Panc1 (cell line): ENCODE measurements at places on chromosomes 2 and 18. TPM values are rescaled to one million over a fixed set of nuclear protein-coding genes. Genes with fewer than 3 reads are reported as not detected.

DNA sequence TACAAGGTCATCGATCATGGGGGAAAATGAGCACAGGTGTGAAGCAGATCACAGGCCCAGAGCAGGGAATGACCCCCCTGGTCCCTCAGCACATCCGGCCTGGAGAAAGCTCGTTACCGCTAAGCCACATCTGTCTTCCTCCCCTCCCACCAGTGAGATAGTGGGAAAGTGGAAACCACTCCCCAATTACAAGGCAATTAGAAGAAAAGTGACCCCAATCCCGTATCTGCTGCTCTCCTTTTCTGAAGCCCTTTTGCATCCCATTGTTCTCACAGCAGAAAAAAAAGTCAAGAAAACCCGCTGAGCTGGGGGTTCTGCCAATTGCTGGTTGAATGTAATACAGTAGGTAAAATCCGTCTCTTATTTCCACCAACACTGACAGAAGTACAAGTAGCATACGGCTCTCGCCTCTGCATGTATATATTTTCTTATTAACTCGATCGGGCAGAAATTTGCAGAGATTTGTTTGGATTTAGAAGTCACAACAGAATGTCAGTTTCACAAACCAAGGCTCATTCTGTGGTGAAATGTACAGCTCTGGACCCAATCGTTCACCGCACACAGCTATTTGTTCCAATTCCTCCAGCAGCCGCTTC is 287.0 kb downstream of the TCF4 start:
- H3K4me3 ChIP-seq = no peak overlapping the region; the same call in 1 of the 2 replicates
- no peaks in the 10 kb centered on the region for H3K4me1 ChIP-seq
- DNase-seq = no peak
- no peaks in the 10 kb centered on the region for H3K27me3 ChIP-seq
- no peaks in the 10 kb centered on the region for H3K36me3 ChIP-seq
- no peak overlapping the region for H3K27ac ChIP-seq

GRCh38 chr2:166365803-166366420 is 9.8 kb downstream of the SCN9A start:
- no peak for DNase-seq
- no peaks in the 10 kb centered on the region for H3K36me3 ChIP-seq
- H3K27ac ChIP-seq = no peak overlapping the region

- H3K4me1 ChIP-seq = no peaks in the 10 kb centered on the region
- H3K27me3 ChIP-seq = no peaks in the 10 kb centered on the region
- DNase-seq = no peak
- H3K4me3 ChIP-seq = no peak overlapping the region
- no peaks in the 10 kb centered on the region for H3K36me3 ChIP-seq
Measured at GRCh38 chr18:63762518-63762917, 12.7 kb upstream of the SERPINB7 start.

DNA sequence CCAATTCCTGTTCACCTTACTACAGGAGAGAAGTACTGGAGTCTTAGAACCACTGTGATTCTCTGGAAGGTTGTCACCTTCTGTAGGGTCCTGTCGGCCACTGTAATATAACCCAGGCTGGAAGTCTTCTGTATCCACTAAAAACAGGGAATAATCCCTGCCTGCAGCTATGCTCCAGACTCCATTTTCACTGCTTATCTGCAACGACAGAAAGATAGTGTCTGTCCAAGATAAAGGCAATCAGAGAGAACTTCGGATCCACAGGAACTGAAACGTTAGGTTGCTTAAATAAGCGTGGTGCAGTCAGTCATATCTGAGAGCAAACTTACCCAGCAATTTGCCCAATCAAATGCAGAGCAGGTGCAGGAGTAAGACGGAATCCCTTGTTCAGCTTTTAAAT is 34.2 kb downstream of the ALS2 start:
- H3K27ac ChIP-seq = no peak overlapping the region
- H3K4me3 ChIP-seq = no peak overlapping the region
- H3K27me3 ChIP-seq = no peaks in the 10 kb centered on the region

DNA sequence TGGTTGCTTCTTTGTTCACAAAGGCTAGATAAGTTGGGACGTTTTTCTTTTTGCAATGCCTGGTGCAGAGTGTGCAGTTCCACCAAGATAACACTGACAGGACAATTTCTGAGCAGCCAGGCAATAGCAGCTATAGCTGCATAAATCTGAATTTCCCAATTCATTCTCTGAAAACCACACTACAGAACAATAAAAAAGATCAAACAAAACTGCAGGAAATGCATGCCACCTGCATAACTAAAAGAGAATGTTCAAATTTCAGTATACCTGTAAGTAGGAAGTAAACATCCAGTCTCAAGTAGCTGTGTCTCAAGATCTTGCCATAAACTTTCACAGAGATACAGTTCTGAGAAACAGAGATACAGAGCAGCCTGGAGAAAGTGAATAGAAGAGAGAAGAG is 5.3 kb upstream of the KCTD18 start:
- no peaks in the 10 kb centered on the region for H3K27me3 ChIP-seq
- peaks cover 5% of the 10 kb centered on the region; the same call in 1 of the 2 replicates for H3K4me1 ChIP-seq
- DNase-seq = no peak

The FHOD3 gene
- total RNA-seq = 22.7 TPM

The UCN gene
- 4.4 TPM for total RNA-seq

- H3K27ac ChIP-seq = peak within 1 kb of the TSS; percentile 94
- H3K27me3 ChIP-seq = no peaks in the 10 kb centered on the region
- peak within 1 kb of the TSS; percentile 98 for H3K4me3 ChIP-seq
- peaks cover 32% of the 10 kb centered on the region for H3K4me1 ChIP-seq
- H3K36me3 ChIP-seq = peaks cover 10% of the 10 kb centered on the region
Measured at GRCh38 chr2:233251306-233252116, at the start of gene ATG16L1. Gene ATG16L1 (plus strand): TSS chr2:233251673. CDS start chr2:233251828, 155 bp downstream.

GRCh38 chr2:158487419-158487818 is 30.7 kb downstream of the PKP4 start:
- no peak overlapping the region for H3K4me3 ChIP-seq
- H3K27ac ChIP-seq = no peak overlapping the region
- no peak for DNase-seq
- no peaks in the 10 kb centered on the region for H3K27me3 ChIP-seq
